ENCODE measurements at places on chromosomes 6 and 20. TPM values are rescaled to one million over a fixed set of nuclear protein-coding genes. Genes with fewer than 3 reads are reported as not detected.

Gene MOG
- not detected for total RNA-seq

Gene RGS17
- total RNA-seq: 13.8 TPM

Gene SLC22A16
- 1.1 TPM for total RNA-seq

Gene PRND
- not detected for total RNA-seq

Gene TMEM244
- total RNA-seq: not detected

Data from myometrial cell (primary cell).